ENCODE measurements at places on chromosomes 13 and 19. TPM values are rescaled to one million over a fixed set of nuclear protein-coding genes. Genes with fewer than 3 reads are reported as not detected.

The GNA15 gene
- 71.9 TPM for polyA plus RNA-seq

The CBARP gene
- 2.8 TPM for polyA plus RNA-seq

The LYPD5 gene
- polyA plus RNA-seq = 8.8 TPM

The ZNF600 gene
- 5.0 TPM for polyA plus RNA-seq

The C19orf38 gene
- polyA plus RNA-seq = 0.14 TPM

The CEACAM5 gene
- not detected for polyA plus RNA-seq

The MIA gene
- polyA plus RNA-seq = 7.4 TPM

The PRSS57 gene
- not detected for polyA plus RNA-seq

The MTMR6 gene
- polyA plus RNA-seq = 12.6 TPM

The RFPL4A gene
- polyA plus RNA-seq = not detected

The TEAD2 gene
- 8.9 TPM for polyA plus RNA-seq

The MBD3L3 gene
- not detected for polyA plus RNA-seq

The KLK14 gene
- 0.10 TPM for polyA plus RNA-seq

The ZNF530 gene
- 4.2 TPM for polyA plus RNA-seq

The KDELR1 gene
- polyA plus RNA-seq = 183 TPM

The SOX21 gene
- polyA plus RNA-seq = not detected

The ZNF285 gene
- 1.6 TPM for polyA plus RNA-seq

The SYCN gene
- polyA plus RNA-seq = not detected

The C13orf42 gene
- not detected for polyA plus RNA-seq

The SPRED3 gene
- 2.0 TPM for polyA plus RNA-seq

The PGLYRP1 gene
- not detected for polyA plus RNA-seq

The ZNF223 gene
- polyA plus RNA-seq = 4.0 TPM

The TTC9B gene
- not detected for polyA plus RNA-seq

The THSD8 gene
- 0.41 TPM for polyA plus RNA-seq

The SLITRK1 gene
- not detected for polyA plus RNA-seq

The ZNF491 gene
- 0.76 TPM for polyA plus RNA-seq

The HSD17B14 gene
- 1.0 TPM for polyA plus RNA-seq

The C19orf81 gene
- not detected for polyA plus RNA-seq

The TTYH1 gene
- 0.13 TPM for polyA plus RNA-seq

The PSG3 gene
- not detected for polyA plus RNA-seq

The EID2B gene
- 1.2 TPM for polyA plus RNA-seq

The DKKL1 gene
- polyA plus RNA-seq = not detected

The LRRC4B gene
- polyA plus RNA-seq = not detected
